ENCODE measurements at places on chromosomes 3 and 15.

GRCh38 chr3:58151637-58152036 is 59.1 kb downstream of the DNASE1L3 start:
- DNase-seq = no peak

DNA sequence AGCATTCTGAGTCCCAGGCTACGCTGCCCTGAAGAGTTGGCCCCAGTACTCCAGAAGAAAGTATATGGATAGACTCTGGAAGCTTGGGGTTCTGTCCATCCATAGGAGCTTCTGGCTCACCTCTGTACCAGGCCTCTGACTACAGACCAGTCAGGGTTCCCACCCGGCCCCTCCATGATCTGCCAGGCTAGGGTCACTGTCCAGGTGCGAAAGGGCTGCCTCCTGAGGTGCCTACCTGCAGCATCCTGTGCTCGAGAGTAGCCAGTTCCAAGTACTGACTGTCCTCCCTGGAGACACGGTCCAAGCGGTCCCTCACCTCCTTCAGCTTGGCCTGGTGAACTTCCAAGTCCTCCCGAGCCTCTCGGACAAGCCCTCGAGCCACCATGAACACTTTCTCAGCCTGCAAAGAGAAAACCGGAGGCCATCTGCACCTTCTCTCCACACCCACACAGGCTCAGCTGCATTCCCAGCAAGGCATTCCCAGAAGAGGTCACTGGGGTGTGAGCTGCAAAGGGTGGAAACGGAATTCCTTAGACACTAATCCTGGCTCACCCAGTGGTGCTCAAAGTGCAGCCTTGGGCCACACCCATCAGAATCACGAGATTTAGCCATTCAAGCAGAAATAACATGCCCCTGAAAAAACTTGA is 3.7 kb upstream of the PLXNB1 start:
- DNase-seq = no peak

- DNase-seq = no peak
Observed at GRCh38 chr15:100842756-100843730, 36.6 kb upstream of the ALDH1A3 start.

GRCh38 chr15:89858661-89859458 is 34.9 kb downstream of the AP3S2 start:
- DNase-seq = no peak

- DNase-seq = no peak
Observed at GRCh38 chr3:113264283-113265131, 53.1 kb downstream of the BOC start.

DNA sequence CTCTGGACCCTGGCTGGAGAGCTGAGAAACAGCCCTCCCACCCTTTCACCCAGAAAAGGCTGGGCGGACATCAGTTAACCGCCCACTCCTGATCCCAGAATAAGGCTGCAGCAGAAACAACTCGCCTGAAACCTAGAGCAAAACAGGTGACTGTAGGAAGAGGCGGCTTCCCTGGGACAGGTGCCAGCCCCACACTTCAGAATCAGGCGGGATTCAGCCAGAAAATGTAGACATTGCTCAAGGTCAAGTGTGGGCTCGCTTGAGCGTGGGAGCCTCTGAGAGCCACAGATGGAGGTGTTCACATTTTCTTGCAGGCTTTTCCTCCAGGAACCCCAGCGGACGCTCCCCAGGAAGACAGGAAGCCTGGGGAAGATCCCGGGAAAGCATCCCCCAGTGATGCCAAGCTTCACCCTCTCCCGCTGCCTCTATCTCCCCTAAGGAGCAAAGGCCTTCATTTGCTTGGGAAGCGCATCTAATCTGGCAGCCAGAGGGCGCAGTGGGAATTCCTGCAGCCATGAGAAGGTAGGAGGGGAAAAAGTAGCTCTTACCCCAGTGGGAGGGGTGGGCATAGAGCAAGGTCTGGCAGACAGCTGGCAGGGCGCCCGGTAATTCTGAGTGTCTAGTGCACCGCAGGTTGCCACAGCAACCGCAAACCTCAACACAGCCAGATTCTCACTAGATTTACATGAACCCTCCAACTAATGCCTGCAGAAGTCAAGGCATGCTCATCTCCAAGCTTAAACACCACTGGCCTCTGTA is 77.7 kb downstream of the OCA2 start:
- DNase-seq = no peak

- DNase-seq = peak; percentile 19
Observed at GRCh38 chr3:27724459-27725197, 2.5 kb upstream of the EOMES start.

DNA sequence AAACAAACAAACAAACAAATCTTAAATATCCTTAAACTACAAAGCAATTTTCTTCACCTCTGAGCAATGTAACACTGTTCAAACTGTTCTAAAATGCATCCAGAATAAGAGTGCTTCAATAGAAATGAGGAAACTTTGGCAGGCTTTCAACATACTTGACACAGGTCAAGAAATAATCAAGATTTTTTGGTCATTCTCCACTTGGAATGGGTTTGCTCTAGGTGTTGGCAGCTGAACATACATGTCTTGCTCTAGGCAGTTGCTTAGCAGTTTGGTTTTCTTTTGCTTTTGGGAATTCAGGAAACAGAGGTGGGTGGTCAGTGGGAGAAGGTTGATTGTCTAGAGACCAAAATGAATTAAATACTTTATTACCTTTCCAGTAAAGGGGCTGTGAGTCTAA is 1.4 kb upstream of the LRRC3B start:
- no peak for DNase-seq

DNA sequence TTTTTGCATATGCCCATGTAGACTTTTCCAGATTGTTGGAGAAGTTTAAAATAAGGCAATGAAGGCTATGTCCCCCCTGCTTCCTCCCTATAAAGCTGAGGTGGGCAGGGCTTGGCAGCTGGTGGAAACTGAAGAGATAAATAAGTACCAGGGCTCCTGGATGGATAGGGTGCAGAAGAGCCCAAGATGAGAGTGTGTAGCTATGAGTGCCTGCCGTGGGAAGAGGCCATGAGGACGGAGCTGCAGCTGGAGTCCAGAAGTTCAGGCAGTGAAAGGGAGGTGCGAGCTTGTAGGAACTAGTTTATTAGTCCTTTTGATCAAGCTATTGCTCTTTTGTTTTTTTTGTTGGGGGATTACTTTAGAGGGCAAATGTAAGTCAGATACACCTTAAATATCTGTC is 52.4 kb downstream of the PHLDB2 start:
- DNase-seq = no peak

GRCh38 chr3:17023006-17023664 is 138.4 kb downstream of the PLCL2 start:
- DNase-seq = peak; percentile 61

- no peak for DNase-seq
Observed at GRCh38 chr15:62142736-62143135, 22.3 kb downstream of the C2CD4B start.

GRCh38 chr3:187136337-187136736 is 3.0 kb downstream of the RPL39L start:
- no peak for DNase-seq

DNA sequence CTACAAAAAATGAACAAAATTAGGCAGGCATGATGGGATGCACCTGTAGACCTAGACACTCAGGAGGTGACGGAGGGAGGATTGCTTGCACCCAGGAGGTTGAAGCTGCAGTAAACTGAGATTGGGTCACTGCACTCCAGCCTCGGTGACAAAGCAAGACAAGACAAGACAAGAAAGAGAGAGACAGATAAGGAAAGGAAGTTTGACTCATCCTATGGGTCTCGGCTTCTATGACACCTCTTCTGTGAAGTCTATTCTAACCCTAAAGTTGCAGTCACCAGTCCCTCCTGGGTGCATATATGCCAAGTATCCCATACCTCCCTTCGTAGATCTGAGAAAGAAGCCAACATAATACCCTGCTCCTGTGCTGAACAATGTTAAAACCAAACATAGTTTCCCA is 7.9 kb upstream of the ZMAT3 start:
- DNase-seq = no peak

- DNase-seq = no peak
Observed at GRCh38 chr15:89126009-89126408, 37.8 kb downstream of the ABHD2 start.

- no peak for DNase-seq
Observed at GRCh38 chr15:57772223-57772957, 65.9 kb downstream of the POLR2M start.

DNA sequence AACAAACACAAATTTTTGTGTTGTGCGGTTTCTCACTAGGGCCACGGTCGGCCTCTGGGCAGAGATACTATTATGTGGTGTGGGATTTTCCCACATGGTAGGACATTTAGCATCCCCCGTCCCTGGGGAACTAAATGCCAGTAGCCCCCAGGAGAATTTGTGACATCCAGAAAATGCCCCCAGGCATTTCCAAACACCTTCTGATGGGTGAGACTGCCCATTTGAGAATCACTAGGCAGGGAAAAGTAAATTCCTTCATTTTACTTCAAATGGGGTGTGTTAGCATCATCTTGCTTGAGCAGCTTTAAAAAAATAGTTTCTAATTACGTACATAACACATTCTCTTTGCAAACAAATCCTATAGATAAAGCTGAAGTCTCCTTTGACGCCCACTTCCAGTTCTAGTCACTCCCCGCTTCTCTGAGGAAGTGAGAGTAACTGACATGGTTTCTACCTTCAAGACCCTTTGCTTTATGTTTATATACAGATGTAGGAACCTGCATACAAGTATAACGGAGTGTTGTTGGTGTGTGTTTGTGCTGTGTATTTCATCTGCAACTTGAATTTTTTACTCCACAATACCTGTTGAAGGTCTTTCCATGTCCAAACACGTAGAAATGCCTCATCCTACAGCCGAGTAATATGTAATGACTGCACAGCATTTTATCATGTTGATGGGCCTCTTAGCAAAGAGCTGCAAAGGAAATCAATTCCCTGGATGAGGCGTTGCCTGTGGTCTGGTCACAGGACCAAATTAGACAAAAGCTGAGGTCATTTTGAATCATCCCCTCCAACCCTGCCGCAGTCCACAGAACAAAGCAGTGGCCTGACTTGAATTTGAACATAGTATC is 31.4 kb upstream of the ZBTB38 start:
- DNase-seq = no peak

- no peak for DNase-seq
Observed at GRCh38 chr3:11074451-11074850, 79.8 kb upstream of the HRH1 start.

DNA sequence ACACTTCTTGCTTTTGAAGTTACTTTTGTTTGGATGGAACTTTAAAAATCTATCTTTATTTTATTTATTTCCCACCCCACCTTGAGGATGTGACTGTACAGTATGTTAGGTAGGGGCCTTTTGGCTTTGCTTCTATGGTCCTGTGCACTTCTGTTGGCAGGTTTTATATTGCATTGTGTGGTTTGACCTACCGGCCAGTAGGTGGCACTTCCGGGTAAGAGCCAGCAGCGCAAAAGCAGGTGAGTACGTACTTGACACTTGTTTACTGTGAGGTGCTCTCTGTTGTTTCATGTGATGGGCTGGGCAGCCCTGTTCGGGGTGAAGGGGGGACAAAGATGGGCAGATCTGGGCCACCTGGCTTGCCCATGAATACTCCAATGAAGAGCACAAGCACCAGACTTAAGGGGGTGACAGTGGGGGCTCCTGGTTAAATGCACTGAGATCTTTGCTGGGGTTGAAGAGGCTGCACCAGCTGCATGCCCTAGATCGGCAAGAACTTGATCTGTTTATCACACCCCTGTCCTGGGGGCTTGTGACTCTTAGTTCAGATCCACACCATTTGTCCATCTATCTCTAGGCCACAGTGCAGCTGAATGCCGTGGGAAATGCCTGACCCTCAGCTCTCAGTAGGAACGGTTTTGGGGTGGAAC is 131.6 kb downstream of the NLGN1 start:
- DNase-seq = no peak

Data from activated T-cell treated with anti-CD3 and anti-CD28 coated beads, Interleukin-2, amount 50 U/mL, for 48 hours (primary cell).